ENCODE measurements at places on chromosomes 12 and 14. TPM values are rescaled to one million over a fixed set of nuclear protein-coding genes. Genes with fewer than 3 reads are reported as not detected.

The VRTN gene
- total RNA-seq = not detected

The PRIMA1 gene
- total RNA-seq = 3.0 TPM

The SAMD15 gene
- not detected for total RNA-seq

The RDH12 gene
- total RNA-seq = 0.27 TPM

The TAS2R42 gene
- not detected for total RNA-seq

The SGPP1 gene
- 21.9 TPM for total RNA-seq
